Esophagus muscularis mucosa (tissue), 4 donors: ENCODE measurements at places on chromosomes 3 and 15. TPM values are rescaled to one million over a fixed set of nuclear protein-coding genes. Genes with fewer than 3 reads are reported as not detected.
A peak's percentile ranks its signal among the peaks of the same experiment; 100 is the strongest.

The CRTC3 gene
- 54.8 TPM for total RNA-seq

The TPRG1 gene
- 2.9 TPM for total RNA-seq

The TLR9 gene
- 0.69 TPM for total RNA-seq

The WNT5A gene
- total RNA-seq: 15.1 TPM

The INKA1 gene
- 3.5 TPM for total RNA-seq

The DUOXA1 gene
- total RNA-seq: not detected

The CYP1A2 gene
- total RNA-seq: not detected

The GUCA1C gene
- not detected for total RNA-seq

The RASGRF1 gene
- 0.23 TPM for total RNA-seq

The P2RY13 gene
- 1.7 TPM for total RNA-seq

The ARL14 gene
- not detected for total RNA-seq

DNA sequence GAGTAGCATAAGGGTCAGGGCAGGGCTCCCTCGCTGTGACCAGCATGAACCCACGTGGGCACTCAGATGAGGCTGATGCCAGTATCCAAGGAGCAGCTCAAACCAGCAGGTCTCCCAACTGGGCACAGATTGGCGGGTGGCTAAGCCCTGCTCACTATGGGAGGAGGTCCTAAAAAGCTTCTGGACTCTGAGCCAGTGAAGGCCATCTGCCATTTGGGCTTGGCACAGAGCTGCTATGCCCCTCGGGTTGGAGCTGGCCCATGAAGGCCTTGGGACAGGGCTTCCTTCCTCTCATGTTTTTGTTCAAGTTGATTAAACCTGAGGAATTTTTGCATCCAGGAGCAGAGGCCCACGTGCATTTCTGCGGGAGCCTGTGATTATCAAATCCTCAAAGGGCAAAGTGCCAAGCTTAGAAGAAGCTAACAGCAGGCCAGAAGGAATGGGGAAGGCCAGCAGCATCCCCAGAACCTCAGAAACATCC lies 4.3 kb upstream of the STRA6 start:
- no peak overlapping the region for H3K27ac ChIP-seq
- H3K4me3 ChIP-seq: no peak overlapping the region
- H3K36me3 ChIP-seq: no peaks in the 10 kb centered on the region
- DNase-seq: no peak

DNA sequence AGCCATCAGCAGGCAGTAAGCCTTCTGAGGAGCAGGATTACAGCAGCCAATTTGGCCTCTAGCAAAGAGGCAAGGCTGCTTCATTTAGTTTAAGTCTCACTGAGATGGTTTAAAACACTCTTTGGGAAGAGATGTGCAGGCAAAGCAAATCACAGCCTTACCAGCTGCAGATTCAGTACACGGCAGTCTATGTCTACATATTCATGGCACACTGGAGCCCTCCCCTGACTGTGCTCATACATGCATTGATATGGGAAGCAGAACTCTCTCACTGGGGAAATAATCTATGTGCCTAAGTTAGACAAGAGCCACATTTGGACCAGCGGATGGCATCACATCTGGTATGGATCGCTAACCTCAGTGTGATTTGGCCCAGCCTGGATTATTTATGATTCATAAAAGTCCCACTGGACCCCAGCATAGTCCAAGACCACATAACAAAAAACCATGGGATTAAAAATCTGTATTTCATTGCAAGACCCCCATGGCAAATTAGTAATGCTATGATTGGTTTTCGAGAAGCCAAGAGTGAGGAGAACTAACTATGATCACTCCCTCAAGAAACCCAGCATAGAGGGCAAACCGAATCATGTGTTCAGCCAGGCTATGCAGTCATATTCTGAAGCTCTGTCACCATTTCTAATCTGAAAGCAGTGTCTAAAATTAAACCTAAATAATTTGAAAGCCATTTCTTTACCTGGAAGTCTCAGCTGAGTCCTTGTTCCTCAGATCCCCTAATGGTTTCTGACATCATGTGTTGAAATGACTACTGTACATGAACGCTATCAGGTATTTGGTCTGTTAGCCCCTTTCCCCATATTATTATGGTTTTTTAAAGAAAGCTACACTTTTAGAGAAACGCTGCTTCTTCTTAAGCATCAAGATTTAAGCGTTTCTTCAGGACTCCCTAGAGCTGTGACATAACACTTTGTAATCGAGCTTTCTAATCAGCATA lies 1.2 kb downstream of the PRICKLE2 start:
- H3K4me1 ChIP-seq: peaks cover 89% of the 10 kb centered on the region
- peak; percentile 82 for DNase-seq
- H3K36me3 ChIP-seq: no peaks in the 10 kb centered on the region
- H3K27ac ChIP-seq: peak overlapping the region; percentile 81

- peaks cover 30% of the 10 kb centered on the region for H3K4me1 ChIP-seq
- no peaks in the 10 kb centered on the region for H3K27me3 ChIP-seq
- no peak for DNase-seq
- H3K36me3 ChIP-seq: no peaks in the 10 kb centered on the region
- H3K4me3 ChIP-seq: no peak overlapping the region
These were observed 129.7 kb downstream of the NFKBIZ start for GRCh38 chr3:101979033-101979432.

DNA sequence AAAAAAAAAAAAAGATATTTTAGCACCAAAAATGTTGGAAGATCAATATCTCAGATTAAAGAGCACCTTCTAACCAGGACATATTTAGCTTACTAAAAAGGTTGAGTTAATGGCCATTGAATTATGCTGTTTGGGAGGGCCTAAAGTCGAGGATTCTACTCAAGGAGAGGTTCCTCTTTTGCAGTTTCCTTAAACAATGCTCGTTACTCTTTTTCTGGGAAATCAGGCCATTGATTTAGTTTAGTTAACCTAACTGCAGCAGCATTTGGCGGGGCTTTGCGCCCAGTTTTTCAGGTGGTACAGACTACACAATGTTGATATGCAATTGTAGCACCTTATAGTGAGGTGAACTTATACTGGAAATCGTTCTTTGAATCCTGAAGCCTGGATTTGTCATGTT lies 6.8 kb downstream of the ABHD2 start:
- no peak overlapping the region for H3K4me3 ChIP-seq
- H3K27ac ChIP-seq: peak overlapping the region; percentile 96
- no peaks in the 10 kb centered on the region for H3K36me3 ChIP-seq
- H3K27me3 ChIP-seq: no peaks in the 10 kb centered on the region
- no peak for DNase-seq

GRCh38 chr3:156472684-156473083 lies 82.2 kb downstream of the SSR3 start:
- H3K36me3 ChIP-seq: no peaks in the 10 kb centered on the region
- H3K27ac ChIP-seq: no peak overlapping the region
- H3K4me3 ChIP-seq: no peak overlapping the region
- DNase-seq: no peak
- no peaks in the 10 kb centered on the region for H3K27me3 ChIP-seq
- no peaks in the 10 kb centered on the region for H3K4me1 ChIP-seq

DNA sequence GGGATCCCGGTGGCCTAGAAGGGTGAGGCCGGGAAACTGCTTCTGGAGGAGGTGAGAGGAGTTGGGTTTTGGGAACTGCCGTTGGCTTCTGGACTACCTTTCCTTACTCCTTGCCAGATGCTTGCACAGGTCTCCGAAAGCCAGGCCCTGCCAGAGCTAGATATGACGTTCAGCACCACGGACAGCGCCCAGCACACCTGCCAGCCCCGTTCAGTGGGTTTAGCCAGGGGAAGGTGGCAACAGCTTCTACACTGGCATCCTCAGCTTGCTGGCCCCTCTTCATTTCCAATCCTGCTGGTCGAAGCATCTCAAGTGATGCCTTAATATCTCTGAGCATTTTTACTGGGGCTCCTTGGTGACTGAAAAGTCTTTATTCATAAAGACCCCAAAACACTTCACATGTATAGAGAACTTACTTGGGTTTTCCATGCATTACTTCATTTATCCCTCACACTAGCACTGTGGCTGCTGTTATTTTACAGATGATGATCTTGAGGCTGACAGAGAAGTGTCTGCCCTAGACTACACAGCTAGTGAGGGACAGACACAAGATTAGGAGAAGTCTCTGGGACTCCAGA lies 21.9 kb downstream of the HCN4 start:
- no peaks in the 10 kb centered on the region for H3K36me3 ChIP-seq
- H3K27me3 ChIP-seq: no peaks in the 10 kb centered on the region
- H3K4me1 ChIP-seq: peaks cover 8% of the 10 kb centered on the region
- no peak for DNase-seq
- no peak overlapping the region for H3K4me3 ChIP-seq

GRCh38 chr3:43423639-43424038 lies 137.3 kb downstream of the SNRK start:
- no peaks in the 10 kb centered on the region for H3K27me3 ChIP-seq
- H3K36me3 ChIP-seq: no peaks in the 10 kb centered on the region
- no peak overlapping the region for H3K4me3 ChIP-seq
- no peak for DNase-seq
- peak overlapping the region; percentile 67 for H3K27ac ChIP-seq
- peaks cover 24% of the 10 kb centered on the region for H3K4me1 ChIP-seq

GRCh38 chr15:97072545-97072944 lies 742.0 kb downstream of the NR2F2 start:
- no peak for DNase-seq
- H3K27me3 ChIP-seq: no peaks in the 10 kb centered on the region
- H3K27ac ChIP-seq: no peak overlapping the region
- no peak overlapping the region for H3K4me3 ChIP-seq

GRCh38 chr3:44803298-44803697 lies 41.7 kb downstream of the KIF15 start:
- no peaks in the 10 kb centered on the region for H3K36me3 ChIP-seq
- no peak overlapping the region for H3K4me3 ChIP-seq
- no peak overlapping the region for H3K27ac ChIP-seq
- no peaks in the 10 kb centered on the region for H3K27me3 ChIP-seq

GRCh38 chr3:97959872-97960271 lies 12.4 kb downstream of the RIOX2 start:
- H3K4me1 ChIP-seq: peaks cover 9% of the 10 kb centered on the region
- H3K36me3 ChIP-seq: peaks cover 13% of the 10 kb centered on the region
- DNase-seq: no peak
- no peak overlapping the region for H3K4me3 ChIP-seq
- H3K27ac ChIP-seq: no peak overlapping the region

GRCh38 chr15:90419738-90420406 lies 31.8 kb downstream of the IQGAP1 start:
- H3K4me1 ChIP-seq: peaks cover 80% of the 10 kb centered on the region
- DNase-seq: no peak
- H3K27me3 ChIP-seq: no peaks in the 10 kb centered on the region
- H3K4me3 ChIP-seq: peak overlapping the region; percentile 25
- no peaks in the 10 kb centered on the region for H3K36me3 ChIP-seq

DNA sequence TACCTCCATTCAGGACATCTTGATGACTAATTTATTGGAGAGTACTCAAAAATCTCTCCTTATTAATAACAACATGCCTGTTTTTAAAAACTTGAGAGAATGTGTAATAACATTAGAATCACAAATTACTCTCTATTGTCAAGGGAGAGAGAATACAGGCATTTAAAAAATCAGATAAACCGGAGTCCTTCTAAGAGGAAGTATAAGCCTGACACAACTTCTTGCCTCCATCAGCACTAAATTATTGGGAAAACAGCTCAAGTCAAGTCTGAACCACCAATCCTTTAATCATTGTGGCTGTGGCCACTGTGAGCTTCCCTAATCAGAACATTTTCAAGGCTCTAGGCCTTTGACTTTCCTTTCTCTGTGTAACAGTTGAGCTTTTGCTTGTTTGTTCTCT lies 38.0 kb downstream of the SSR3 start:
- H3K27me3 ChIP-seq: no peaks in the 10 kb centered on the region
- H3K4me1 ChIP-seq: peaks cover 35% of the 10 kb centered on the region
- no peaks in the 10 kb centered on the region for H3K36me3 ChIP-seq
- H3K27ac ChIP-seq: peak overlapping the region; percentile 63

GRCh38 chr3:67561667-67562394 lies 92.6 kb downstream of the SUCLG2 start:
- H3K4me1 ChIP-seq: no peaks in the 10 kb centered on the region
- no peak overlapping the region for H3K27ac ChIP-seq
- H3K27me3 ChIP-seq: no peaks in the 10 kb centered on the region
- DNase-seq: no peak
- no peaks in the 10 kb centered on the region for H3K36me3 ChIP-seq

GRCh38 chr15:90138071-90138833 lies 36.0 kb upstream of the IDH2 start:
- H3K27ac ChIP-seq: peak overlapping the region; percentile 56
- DNase-seq: no peak
- H3K27me3 ChIP-seq: no peaks in the 10 kb centered on the region
- H3K4me1 ChIP-seq: peaks cover 15% of the 10 kb centered on the region

- no peak for DNase-seq
- no peaks in the 10 kb centered on the region for H3K36me3 ChIP-seq
- H3K27ac ChIP-seq: no peak overlapping the region
- H3K27me3 ChIP-seq: peaks cover 6% of the 10 kb centered on the region
- H3K4me3 ChIP-seq: no peak overlapping the region
These were observed 166.4 kb upstream of the EOMES start for GRCh38 chr3:27888562-27888961.

DNA sequence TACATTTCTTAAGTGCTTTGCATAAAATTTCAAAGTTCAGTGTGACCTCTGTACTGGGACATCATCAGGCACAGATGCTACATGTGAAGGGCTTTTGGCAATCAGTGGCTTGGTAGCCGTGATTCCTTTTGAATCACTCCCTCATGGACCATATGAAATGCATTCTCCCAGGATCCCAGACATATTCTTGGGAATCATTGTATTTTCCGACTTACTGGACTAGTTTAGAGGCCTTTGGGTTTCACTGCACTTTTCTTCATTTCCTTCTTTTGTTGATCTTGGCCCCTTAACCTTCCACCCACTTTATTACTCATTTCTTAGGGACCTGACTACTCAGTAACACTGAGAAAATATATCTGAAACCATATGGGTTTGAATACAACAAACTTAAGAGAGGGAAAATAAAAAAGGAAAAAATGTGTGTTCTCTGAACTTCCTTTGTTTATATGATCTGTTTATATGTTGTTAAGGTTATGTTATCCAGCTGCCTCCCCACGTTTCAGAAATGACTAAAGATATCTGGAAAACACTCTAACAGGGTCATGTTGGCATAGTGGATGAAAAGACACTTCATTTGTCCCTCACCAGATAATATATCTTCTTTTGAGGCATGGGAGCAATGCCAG lies 35.1 kb downstream of the HMG20A start:
- no peak overlapping the region for H3K4me3 ChIP-seq
- H3K4me1 ChIP-seq: peaks cover 40% of the 10 kb centered on the region
- no peaks in the 10 kb centered on the region for H3K36me3 ChIP-seq
- no peaks in the 10 kb centered on the region for H3K27me3 ChIP-seq
- H3K27ac ChIP-seq: peak overlapping the region; percentile 58
- no peak for DNase-seq

GRCh38 chr15:39892418-39892817 lies 27.6 kb downstream of the GPR176 start:
- H3K36me3 ChIP-seq: no peaks in the 10 kb centered on the region
- H3K4me1 ChIP-seq: no peaks in the 10 kb centered on the region
- H3K27ac ChIP-seq: no peak overlapping the region
- H3K4me3 ChIP-seq: no peak overlapping the region
- no peak for DNase-seq

- H3K4me3 ChIP-seq: no peak overlapping the region
- H3K27ac ChIP-seq: no peak overlapping the region
- no peaks in the 10 kb centered on the region for H3K4me1 ChIP-seq
- peak; percentile 39 for DNase-seq
- no peaks in the 10 kb centered on the region for H3K36me3 ChIP-seq
These were observed 58.8 kb downstream of the MAP3K13 start for GRCh38 chr3:185421577-185422232.

GRCh38 chr3:140545756-140546155 lies 132.1 kb upstream of the TRIM42 start:
- no peaks in the 10 kb centered on the region for H3K36me3 ChIP-seq
- no peak overlapping the region for H3K4me3 ChIP-seq
- DNase-seq: no peak

GRCh38 chr3:142642956-142643355 lies 46.8 kb downstream of the PLS1 start:
- no peak overlapping the region for H3K27ac ChIP-seq
- H3K27me3 ChIP-seq: no peaks in the 10 kb centered on the region
- H3K4me3 ChIP-seq: no peak overlapping the region
- no peaks in the 10 kb centered on the region for H3K36me3 ChIP-seq
- no peak for DNase-seq
- H3K4me1 ChIP-seq: no peaks in the 10 kb centered on the region
